Thymus (tissue), 14 donors: ENCODE measurements at places on chromosomes 2 and 18. TPM values are rescaled to one million over a fixed set of nuclear protein-coding genes. Genes with fewer than 3 reads are reported as not detected.

GRCh38 chr2:122704109-122704563, 948.7 kb downstream of the TSN start:
- DNase-seq = peak; percentile 2

GRCh38 chr2:237405006-237405559, 8.9 kb downstream of the COL6A3 start:
- DNase-seq = no peak

DNA sequence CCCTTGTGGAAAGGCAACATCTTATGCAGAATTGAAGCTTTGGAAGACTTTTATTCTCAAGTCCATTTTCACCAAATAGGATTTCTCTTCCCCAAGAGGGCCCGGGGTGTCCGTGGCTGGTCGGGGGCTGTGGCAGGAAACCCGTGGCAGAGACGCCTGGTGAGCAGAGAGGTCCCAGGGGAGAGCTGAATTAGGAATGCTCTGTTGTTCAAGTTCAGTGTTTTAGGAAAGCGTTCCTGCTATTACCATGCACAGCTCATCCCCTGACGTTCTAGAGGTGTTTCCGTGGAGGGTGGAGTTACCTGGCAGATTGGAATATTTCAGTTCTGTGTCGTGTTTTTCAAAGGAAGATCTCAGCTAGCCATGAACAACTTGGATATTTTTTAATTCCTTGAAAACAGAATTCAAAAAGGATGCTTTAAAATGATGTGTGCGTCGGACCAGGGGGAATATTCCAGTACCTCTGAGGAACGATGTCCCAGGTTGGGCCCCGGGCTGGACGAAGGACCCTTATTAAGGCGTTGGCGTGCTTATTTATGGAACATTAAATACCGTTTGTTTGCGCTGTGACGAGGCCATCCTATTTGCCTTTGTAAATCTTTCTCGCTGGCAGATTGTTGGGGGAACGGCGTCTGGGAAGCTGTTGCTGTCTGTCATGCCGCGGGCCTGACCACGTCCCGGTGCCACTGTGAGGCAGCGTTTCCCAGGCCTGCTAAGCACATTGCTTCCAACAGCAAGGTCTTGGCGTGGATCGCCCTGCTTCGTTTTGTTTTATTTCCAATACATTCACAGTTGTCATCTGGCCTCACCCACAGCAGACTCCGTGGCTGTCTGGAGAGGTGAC, 8.2 kb downstream of the NFATC1 start:
- DNase-seq = no peak

DNA sequence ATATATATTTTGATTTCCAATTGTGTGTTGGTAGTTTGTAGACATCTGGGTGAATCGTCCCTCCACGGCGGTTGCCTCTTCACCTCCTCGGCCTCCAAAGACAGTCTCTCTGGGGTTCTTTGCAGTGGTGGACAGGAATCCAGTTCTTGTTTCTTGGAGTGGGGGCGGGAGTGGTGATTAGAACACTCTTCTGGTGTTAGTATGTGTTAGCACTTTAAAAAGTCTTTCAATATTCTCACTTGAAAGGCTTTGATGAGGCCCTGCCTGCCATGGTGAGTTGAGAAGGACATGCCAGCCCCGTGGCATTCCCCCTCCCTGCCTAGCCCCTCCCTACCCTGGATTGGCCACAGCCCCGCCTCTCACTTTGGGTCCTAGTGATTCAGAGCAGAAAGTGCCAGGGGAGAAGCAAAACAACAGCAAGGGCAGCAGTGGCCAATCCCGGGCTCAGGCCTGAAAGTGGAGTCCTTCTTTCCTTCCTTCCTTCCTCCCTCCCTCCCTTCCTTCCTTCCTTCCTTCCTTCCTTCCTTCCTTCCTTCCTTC, 316.8 kb upstream of the HS6ST1 start:
- DNase-seq = no peak

- no peak for DNase-seq
These were observed 156.1 kb downstream of the GREB1L start for GRCh38 chr18:21398121-21398520.

- DNase-seq = no peak
These were observed 14.2 kb upstream of the NR4A2 start for GRCh38 chr2:156346731-156347130.

DNA sequence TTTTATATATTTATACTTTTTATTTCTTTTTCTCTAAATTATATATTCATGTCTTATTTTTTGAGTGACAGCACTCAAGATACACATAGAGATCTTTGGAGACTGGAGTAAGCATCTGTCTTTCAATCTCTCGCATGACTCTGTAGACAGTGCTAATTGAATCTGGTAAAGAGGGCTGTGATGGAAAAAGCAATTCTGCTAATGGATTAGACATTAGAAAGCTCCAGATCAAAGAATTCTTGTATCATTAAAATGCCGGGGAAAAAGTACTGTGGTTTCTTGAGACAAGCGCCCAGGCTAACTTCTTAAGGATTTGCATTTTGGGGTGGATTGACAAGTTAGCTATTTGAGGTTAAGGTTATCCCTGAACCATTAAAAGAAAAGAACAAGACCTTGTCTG, 383.1 kb upstream of the TNP1 start:
- no peak for DNase-seq

DNA sequence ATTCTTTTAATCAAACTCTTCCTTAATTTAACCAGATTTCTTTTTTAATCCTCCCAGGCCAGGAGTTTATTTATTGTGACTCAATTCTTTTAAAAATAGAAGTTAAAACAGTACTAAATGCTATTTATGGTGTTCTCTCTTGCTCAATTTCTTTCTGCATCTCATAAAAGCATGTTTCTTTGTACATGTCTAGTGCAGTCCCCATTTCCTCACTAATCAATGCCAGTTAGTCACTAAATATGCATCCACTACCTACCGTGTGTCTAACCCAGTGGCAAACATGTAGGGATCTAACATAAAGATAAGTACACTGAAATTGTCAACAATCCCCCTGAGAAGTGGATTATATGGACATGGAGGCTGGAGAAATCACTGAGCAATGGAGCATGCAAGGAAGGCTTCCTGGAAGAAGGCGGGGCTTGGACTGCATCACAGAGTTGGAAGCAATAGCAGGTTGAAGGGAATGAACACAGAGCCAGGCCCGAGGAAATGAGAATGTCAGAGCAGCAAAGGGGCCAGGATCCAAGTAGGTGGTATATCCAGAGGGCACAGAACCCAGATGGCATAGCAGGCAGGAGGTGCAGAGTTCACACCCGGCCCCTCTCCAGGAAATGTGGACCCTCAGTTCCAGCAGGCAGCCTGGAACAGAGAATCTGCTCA, 105.3 kb upstream of the FOSL2 start:
- no peak for DNase-seq

The TWIST2 gene
- 1.2 TPM for total RNA-seq

The C18orf32 gene
- total RNA-seq = 26.6 TPM

The KCNG2 gene
- total RNA-seq = 0.19 TPM

The SH3BP4 gene
- 6.2 TPM for total RNA-seq

The GPR45 gene
- total RNA-seq = not detected

The CFAP210 gene
- not detected for total RNA-seq
